Ecto neural progenitor cell (in vitro differentiated cells): ENCODE measurements at places on chromosomes 4 and X.

DNA sequence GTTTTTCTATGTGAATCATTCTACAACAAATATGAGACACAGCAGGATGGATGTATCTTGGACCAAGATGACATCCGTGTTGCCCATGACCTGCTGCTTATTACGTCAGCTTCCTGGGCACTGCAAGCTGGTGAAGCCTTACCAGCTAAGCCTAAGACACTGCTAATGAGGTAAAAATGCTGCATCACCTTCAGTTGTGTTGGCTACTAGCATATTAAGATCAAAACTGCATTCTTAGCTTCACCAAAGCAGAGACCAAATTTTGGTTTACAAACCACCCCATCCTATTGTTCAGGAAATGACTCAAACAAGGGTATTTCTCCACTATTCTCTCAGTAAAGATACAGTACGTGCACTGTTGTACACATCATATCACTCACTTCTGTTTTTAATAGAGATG, 50.3 kb downstream of the MAML3 start:
- DNase-seq: no peak

DNA sequence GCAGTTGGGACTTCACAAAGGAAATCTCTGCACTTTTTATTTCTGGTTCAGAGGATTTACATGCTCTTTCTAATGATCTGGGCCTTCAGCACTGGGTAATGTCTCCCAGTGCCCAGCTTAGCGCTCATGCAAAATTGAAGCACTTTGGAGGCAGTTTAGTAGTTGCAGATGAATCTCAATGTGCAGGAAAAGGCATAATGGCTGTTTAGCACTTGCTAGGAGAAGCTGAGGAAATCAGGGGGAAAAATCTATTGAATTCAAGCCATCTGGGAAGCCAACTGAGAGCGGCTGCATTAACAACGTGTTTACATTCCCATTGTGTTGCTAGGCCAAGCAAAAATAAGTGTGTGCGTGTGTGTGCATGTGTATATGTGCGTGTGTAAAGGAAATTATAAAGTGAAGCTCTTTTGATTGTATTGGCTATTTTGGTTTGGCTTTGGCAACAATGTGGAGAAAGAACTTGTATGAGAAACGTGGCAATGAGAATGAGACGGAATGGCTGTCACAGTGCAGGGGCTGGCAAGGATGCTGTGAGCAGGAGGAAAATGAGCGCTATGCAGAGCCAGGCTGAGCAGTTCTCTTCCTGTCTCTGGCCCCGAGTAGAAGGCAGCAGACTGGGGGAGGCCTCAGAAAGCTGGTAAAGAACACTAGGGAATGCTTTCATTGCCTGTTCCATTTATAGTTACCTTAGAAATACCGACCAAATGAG, 231.5 kb downstream of the UNC5C start:
- no peak for DNase-seq

- no peak for DNase-seq
Measured at GRCh38 chr4:96729641-96730040, 889.7 kb downstream of the PDHA2 start.

DNA sequence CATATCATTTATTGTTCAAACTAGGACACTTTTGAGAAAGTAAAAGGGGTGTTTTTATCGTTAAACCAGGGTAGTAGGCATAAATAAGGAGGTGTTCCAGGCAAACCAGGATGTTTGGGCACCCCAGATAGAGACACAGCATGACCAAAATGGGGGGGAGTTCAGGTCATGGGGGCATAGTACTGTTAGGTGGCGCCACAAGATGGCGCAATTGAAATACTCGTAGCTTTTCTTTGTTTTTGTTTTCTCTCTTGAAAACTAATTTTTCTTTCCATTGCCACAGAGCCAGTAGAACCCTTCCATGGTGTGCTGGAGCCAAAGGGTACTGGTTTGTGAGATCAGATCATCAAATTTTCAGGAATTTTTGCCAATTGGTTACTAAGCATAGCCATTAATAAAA, 283.4 kb downstream of the BCOR start:
- no peak for DNase-seq

DNA sequence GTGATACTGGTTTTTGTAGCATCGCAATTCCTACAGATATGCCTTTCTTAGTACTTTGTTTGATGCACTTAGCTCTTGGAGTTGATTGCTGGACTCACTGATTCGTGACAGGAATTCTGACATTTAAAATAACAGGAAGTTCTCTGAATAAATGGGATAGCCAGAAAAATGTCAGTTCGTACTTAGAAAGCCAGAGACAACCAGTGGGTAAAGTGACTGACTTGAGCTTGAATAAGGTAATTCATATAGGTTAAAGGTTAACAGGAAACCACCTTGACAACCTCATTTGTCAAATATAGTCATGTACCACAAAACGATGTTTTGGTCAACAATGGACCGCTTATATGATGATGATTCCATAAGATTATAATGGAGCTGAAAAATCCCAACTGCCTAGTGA, 181.4 kb downstream of the RPA4 start:
- no peak for DNase-seq
